ENCODE measurements at places on chromosomes 3 and 15.

- no peak for DNase-seq
Measured at GRCh38 chr3:193640728-193641439, 47.9 kb downstream of the OPA1 start.

- DNase-seq: no peak
Measured at GRCh38 chr3:163838769-163839168, 1239.5 kb downstream of the SI start.

GRCh38 chr3:106691476-106691875 lies 685.8 kb upstream of the CCDC54 start:
- DNase-seq: no peak

- no peak for DNase-seq
Measured at GRCh38 chr15:29316422-29316821, 46.8 kb upstream of the NSMCE3 start.

- no peak for DNase-seq
Measured at GRCh38 chr15:54618120-54618519, 578.6 kb downstream of the RSL24D1 start.

GRCh38 chr3:141940194-141940776 lies 63.8 kb downstream of the ATP1B3 start:
- no peak for DNase-seq

- no peak for DNase-seq
Measured at GRCh38 chr3:32862247-32862935, 44.6 kb downstream of the TRIM71 start.

DNA sequence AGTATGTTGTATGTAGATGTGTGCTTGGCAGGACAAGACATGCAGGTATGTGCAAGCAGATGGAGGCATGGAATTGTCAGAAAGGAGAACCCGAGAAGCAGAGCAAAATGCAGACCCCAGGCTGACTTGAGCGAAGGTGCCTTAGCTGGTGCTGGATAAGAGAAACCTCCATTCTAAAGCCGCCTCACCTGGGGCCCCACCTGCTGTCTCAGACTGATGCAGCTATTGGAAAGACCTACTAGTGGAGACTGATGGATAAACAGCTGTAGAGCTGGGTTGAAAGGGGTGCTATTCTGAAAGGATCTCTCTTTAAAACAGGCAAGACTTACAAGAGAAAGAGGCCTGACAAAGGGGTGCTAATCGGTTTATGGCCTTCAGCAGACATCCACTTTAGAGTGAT lies 86.2 kb downstream of the EPHB1 start:
- DNase-seq: no peak

GRCh38 chr3:64995857-64996551 lies 308.2 kb upstream of the ADAMTS9 start:
- DNase-seq: no peak

- no peak for DNase-seq
Measured at GRCh38 chr3:145902166-145902565, 258.8 kb downstream of the PLOD2 start.

- no peak for DNase-seq
Measured at GRCh38 chr15:31001702-31002101, 10.3 kb upstream of the MTMR10 start.

DNA sequence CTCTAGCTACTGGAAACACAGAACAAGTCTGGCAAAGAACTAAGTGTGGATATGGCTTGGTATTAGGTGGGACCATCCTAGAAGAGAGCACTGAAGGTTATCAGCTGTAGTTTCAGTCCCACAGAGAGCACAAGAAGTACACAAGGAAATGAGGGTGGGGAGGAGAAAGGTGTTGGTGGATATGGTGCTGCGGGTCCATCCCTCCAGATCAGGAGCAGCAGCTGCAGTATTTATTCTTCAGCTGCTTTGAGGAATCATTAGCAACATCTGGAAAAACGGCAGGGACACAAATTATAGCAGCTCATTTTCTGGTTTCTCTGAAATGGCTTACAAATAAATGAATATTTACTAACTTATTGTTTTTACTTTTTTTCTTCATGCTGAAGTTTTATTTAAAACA lies 29.0 kb downstream of the CD80 start:
- DNase-seq: no peak

DNA sequence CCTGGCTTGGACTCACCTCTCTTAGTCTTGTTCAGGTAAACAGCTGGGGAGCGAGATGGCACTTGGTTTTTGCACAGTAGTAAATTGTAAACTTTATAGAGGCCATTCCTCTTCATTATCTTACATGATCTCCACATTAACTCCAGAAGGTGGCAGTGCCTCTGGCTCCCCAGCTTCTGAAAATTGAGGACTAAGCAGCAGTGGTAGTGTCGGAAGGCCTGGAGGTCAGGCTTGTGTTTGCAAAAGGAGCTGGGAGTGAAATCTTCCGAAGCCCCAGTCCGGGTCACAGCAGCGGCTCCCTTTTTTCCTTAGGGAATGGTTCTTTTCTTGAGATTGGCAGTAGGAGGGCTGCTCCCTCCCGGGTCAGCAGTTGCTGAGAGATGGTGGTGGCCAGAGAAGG lies 85.7 kb downstream of the FNDC3B start:
- no peak for DNase-seq

- no peak for DNase-seq
Measured at GRCh38 chr3:193029800-193030199, 112.1 kb upstream of the MB21D2 start.

DNA sequence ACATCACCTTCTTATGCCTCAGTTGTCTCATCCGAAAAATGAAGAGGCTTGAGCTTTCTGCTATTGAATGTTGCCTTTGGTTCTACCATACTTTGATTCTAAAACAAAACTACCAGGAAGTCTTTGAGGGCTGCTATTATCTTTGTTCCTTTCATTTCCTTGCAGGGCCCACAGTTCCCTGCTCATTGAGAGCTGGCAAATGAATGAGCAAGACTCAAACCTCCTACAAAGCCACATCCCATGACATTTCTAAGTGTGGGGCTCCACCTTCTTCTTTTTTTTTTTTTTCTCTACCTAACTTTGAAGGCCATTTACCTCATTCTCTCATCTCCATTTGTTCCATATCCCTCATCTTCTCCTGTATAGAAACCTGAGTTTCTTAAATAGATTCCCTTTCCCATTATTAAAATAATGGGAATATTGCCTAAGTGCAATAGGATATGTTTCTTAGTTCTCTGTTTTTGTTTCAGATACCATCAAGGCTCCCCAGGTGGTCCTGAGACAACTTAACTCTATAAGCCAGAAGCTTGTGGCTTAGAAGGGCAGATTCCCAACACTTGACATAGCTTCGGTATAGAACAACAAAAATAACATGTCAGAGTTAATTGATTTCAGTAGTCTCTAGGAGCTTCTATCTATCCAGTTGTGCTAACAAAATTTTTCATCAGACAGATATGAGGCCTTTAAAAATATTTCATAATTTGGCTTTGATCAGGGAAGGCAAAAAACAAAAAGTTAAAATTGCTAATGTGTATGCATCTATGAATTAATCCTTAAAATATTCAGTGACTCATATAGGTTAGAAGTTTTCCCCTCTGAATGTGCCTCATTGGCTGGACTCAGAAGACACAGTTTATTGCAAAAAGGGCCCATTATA lies 951.6 kb downstream of the TUSC7 start:
- DNase-seq: no peak

All from nephron progenitor cell (in vitro differentiated cells).